CD4-positive, alpha-beta T cell treated with Interferon gamma for 1 hour (primary cell): ENCODE measurements at places on chromosomes 5 and 9.

DNA sequence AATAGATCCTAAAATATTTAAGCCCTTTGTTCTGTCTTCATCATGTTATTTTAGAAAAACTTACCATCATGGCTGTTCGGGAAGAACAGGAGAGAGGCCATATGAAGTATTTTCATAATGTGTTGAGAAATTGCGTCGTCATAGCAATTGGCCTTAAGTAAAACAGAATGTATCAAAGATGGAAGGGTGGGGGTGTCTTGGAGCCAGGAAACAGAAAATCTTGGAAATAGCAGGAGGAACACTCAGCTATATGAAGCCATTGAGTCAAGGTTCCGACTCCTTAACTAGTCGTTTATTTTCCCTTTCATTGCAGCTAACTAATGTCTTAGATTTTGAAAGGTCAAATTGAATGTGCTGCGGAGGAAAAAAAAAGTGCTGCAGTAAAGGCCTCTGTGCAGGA is 1.3 kb downstream of the SPTAN1 start:
- no peak for DNase-seq

DNA sequence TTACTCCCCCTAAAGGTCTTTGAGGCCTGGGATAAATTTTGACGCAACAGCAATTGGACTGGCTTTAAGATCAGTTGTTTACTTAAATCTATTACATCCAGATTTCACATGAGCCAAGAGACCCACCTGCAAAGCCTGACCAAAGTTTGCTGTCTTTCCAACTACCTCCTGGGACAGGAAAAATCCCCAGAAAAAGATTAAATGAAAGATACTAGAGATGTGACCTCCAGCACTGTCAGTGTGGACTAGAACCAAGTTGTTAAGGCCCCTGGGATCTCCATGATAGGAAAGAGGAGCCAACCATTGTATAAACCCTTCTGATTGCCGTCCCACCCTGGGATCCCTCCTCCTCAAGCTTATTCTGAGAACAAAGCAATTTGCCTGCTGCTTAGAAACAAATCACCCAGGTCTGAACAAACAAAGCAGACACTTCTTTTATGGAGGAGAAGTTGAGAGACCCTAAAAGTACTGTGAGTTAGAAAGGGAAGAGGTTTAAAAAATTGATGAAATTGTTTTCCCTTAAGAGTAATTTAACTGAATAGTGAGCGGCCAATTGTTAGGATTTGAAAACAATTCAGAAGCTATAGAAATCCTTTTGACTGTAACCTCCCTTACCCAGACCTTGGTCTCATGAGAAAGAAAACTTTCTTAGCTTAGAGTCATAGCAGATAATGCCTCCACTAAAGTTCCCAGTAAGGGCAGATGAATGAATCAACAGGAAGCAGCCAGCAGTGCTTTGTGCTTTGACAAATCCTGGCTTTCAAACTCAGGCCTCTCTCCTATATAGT is 255.2 kb downstream of the TMEM167A start:
- DNase-seq = no peak

DNA sequence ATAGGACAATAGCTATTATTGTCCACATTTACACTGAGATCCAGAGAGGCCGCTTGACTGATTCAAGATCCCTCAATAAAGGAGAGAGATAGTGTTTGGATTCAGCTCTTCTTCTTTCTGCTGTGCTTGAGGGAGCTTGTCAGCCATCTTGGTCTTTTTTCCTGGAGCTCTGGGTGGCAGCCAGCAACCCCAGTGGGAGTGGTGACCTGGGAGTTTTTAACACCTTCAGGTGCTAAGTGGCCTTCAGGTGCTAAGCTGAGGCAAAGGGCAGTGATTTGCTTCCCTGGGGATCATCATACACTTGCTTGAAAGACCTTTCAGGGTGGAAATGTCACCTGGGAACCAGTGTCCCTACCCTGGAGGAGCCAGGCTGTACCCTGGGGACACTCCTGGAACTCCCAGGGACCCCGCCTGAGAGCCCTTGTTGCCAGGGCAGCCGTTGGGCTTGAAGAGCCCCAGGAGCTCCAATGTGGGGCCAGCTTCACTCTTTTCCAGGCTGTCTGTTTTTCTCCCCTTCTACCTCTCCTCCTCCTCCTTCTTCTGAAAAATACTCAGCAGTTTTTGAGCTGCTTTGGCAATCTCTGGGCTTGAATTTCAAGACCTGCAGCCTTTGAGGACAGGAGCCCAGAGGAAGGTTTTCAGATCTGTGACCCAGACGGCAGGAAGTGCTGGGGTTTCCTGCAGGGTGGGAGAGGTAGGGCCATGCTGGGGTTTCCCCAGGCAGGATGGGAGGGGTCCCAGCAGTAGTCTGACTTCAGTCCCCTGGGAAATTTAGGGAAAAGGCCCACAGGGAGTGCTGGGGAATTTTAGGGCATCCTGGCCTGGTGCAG is 59.7 kb downstream of the FGF18 start:
- no peak for DNase-seq

DNA sequence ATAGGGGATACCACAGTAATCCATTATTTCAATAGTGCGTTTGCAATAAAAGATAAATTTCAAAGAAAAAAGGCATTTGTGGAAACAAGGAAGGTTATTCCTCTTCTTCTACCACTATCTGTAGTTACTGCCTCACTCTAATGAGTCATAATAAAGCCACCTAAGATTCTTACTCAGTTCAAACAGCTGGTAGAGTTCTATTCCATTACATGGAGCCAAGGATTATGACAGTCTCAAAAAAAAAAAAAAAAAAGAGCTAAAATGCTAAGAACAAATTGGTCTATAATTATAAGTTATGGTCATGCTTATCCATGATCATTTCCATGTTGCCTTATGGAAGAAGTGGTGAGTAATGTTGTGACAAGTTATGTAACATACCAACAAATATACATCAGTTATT is 46.3 kb downstream of the DENND1A start:
- no peak for DNase-seq

- DNase-seq = no peak
Measured at GRCh38 chr5:38921174-38921573, 75.4 kb downstream of the OSMR start.
